MCF 10A (cell line): ENCODE measurements at places on chromosomes 4 and X.
A peak's percentile ranks its signal among the peaks of the same experiment; 100 is the strongest.

GRCh38 chr4:52102587-52102986, 51.5 kb downstream of the SPATA18 start:
- DNase-seq = peak; percentile 38

- no peak for DNase-seq
Observed at GRCh38 chrX:120801426-120801825, 74.2 kb downstream of the CT47B1 start.

- no peak for DNase-seq
Observed at GRCh38 chr4:111797455-111798163, 347.6 kb upstream of the FAM241A start.

DNA sequence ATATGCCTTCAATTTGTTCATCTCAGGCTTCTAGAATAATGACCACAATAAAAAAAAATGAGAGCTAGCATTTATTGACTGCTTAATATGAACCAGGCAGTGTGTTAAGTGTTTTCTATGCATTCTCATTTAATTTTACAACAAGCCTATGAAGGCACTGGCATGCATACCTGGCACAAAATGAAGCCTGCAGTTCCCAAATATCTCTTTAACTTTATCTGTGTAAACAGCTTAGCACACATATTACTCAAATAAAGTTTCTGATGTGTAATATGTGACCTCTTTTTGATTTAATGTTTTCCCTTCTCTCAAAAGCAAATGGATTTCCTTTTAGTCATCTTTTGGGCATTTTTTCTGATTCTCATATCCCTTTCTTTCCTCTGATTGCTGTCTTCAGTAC, 671.8 kb downstream of the PCDH7 start:
- no peak for DNase-seq

DNA sequence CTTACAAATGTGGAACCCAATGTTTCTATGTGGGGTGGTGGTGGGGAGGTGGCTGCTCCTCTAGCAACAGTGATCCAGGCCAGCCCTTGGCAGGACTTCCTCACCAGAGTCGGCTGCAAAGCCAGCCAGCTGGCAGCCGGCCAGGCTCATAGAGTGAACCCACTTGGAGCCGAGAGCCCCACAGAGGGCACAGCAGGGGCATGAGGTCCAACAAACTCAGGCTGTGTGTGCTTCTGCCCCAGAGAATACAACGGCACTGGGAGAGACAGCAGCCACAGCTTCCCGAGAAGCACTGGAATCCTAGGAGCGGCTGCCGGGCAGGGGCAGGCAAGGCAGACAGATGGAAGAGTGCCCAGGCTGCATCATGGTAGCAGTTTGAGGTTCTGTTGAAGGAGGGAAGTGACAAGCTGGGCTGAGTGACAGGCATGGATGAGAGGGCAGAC, 23.5 kb upstream of the SOWAHD start:
- DNase-seq = peak; percentile 45

- DNase-seq = no peak
Observed at GRCh38 chr4:5203993-5204310, 152.7 kb downstream of the STK32B start.

DNA sequence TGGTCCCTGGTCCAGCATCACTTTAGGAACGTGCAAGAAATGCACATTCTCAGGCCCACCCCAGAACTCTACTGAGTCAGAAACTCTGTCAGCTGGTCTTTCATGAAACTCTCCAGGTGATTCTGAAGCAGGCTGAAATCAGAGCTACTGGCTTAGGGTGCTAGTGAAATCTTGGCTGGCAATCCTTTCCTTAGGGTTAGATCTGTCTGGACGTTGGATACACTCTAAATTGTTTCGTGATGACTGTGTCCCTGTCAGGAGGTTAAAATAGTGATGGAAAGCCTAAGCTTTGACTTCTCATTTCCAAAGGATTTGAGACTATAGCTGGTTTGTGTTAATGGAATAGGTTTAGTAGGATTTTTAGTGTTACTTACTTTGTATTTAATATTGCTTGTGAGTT, 99.1 kb downstream of the ARHGAP10 start:
- DNase-seq = peak; percentile 74

- DNase-seq = no peak
Observed at GRCh38 chrX:21756785-21757529, 959 bp downstream of the SMPX start.

DNA sequence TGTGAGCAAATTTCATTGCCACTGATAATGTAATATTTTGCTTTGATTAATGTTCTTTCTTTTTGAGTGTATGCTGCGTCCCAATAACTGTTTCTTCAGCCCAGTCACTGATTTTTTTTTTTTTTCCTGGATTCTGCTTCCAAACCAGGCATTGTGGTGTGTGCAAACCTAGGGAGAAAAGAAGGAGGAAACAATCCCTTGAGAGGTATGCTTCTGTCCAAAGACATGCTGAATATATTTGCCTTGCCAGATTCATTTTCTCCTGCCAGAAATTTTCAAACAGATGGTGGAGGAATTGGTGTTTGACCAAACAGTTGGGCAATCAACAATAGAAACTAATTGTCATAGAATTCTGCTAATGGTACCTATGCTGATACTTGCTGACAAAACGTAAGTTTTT, 753.6 kb downstream of the RPA4 start:
- DNase-seq = no peak

DNA sequence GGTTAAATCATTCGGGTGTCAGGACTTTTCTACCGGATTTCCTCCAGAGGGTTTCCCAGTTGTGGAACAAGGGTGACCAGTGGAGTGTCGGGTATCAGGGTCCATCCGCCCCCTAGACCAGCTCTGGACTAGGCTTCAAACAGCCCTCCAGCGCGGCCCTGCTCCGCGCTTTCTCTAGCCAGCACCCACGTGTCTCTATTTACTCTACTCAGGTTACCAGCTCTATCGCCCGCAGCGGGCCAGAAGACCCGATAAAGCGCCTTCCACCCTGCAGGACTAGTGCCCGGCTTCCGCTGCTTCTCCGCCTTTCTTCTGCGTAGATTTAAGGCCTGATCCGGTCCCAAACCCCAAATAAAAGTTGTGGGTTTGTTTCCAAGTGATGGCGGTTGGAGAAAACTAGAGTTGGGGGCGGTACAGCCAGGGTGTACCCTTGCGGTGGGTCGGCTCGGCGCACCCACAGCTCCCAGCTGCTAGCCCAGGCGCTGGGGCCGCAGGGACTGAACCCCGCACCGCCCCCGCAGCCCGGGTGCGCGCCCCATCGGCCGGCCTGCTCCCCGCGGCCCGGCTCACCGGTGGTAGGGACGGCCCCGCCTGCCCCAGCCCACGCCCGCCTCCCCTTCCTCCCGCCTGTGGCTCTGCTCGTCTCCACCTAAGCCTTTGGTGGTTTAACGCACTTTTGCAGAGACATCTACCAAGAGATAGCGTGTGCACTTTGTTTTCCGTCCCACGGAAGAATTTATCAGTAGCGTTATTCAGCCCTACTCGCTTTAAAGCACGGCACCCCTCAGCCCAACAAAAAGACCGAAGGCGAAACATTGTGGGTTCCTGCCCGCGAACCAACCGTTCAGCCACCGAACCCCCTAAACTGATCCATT, 2.1 kb downstream of the LEF1 start:
- no peak for DNase-seq

GRCh38 chrX:125004799-125005198, 314.9 kb upstream of the TEX13C start:
- DNase-seq = peak; percentile 14

DNA sequence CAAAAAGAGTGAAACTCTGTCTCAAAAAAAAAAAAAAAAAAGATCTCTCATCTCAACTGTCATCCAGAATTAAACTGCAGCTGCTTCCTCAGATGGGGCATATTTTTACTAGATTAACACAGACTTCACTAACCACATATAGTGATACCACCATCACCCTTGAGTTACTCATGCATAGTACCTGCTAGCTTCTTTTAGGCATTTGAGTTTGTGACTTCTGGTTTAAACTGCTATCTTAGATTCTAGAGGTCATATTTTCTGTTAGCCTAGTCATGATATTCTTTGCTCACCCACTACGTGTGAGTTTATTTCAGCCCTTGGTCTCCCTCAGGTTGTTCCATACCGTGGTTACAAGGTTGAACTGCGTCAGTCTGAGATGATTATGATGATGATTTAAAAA, 154.9 kb upstream of the BMP3 start:
- no peak for DNase-seq

DNA sequence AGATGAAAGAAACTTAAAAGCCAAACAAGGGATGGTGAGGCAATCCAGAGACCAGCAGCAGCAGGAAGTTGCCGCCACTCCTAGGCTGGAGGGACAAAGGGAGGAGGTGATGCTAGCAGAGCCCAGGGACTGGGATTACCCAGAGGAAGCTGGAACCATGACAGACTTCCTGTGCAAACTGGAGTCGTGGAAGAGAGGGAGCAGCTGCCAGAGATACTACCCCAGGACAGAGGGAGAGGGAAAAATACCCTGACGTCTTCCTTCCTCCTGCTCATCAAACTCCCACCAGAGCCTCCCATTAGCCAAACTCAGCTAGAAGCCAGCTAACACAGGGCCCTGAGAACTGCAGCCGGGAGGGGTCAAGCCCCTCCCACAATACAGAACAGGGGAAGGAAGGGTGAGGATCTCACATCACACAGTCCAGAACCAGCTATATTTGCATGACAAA, 101.2 kb upstream of the KLF3 start:
- DNase-seq = peak; percentile 67

DNA sequence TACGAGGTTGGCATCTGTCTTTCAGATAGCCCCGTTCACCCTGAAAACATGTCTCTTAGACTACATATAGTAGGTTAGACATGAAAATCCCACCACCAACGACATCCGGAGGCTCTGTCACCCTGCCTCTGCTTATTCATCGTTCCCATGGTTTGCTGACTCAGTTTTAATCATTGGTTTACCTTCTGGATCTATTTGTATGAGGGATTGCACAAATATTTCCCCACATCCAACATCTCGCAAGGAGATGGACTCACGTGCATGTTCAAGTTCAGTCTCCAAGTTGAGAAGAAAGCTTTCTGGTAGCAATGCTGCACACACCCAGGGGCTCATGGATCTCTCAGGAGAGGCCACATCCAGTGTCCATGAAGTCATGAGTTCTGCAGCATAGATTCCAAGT, 10.8 kb downstream of the CETN2 start:
- DNase-seq = peak; percentile 12

- no peak for DNase-seq
Observed at GRCh38 chr4:187555174-187555573, 440.4 kb upstream of the ZFP42 start.

DNA sequence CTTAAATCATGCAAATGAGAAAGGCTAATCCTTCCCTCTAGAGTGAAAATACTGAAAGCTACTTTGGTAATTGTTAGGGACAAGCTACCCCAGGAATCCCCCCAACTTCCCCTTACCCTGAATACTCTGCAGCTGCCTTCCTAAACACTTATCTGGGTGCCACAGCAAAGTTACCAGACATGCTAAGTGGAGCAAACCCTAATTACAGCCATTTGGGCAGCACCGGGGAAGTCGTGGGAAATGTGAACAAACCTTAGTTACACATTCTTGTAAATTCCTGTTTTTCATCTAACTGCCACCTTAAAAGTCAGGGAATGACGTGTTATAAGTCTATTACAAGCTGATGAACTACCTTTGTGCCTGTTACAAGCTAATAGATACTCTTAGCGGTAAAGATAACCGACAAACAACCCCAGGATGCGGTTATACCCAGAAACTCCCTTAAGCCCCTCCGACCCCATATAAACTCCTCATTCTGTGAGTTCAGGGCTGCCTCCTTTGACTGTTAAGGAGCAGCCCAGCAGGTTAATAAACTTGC, 66.0 kb upstream of the PLAC8 start:
- no peak for DNase-seq

GRCh38 chr4:10925996-10926395, 241.4 kb upstream of the CLNK start:
- peak; percentile 69 for DNase-seq

- no peak for DNase-seq
Observed at GRCh38 chrX:112746812-112747595, 67.3 kb upstream of the LHFPL1 start.

DNA sequence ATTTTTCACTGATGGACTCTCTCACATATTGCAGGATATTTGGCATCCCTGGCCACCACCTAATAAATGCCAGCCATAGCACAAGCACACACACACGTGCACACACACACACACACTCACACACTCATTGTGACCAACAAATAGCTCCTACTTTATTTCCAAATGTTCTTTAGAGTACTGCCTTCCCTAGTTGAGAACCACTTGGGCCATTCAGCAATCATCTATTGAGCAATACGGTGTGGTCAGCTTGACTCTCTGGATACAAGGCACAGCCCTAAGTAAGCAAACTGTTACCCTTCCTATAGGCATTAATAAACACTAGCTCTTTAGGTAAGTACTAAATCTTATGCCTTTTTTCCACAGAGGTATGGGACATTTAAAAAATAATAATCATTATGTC, 21.1 kb downstream of the CORIN start:
- DNase-seq = no peak

DNA sequence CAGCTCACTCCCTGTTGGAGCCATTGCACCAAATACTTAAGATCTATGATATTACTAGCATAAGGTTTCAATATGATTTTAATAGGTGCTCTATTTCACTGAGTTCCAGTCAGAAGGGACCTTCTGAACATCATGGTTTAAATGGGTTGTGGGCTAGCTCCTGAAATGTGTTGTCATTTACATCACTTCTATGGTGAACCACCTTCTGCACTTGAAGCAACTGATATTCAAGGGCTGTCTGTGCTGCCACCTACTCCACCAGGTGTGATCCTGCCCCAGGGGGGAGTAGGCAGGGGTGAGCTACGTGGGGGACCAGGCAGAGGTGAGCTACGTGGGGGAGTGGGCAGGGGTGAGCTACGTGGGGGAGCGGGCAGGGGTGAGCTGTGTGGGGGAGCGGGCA, 35.2 kb downstream of the RNF175 start:
- no peak for DNase-seq

DNA sequence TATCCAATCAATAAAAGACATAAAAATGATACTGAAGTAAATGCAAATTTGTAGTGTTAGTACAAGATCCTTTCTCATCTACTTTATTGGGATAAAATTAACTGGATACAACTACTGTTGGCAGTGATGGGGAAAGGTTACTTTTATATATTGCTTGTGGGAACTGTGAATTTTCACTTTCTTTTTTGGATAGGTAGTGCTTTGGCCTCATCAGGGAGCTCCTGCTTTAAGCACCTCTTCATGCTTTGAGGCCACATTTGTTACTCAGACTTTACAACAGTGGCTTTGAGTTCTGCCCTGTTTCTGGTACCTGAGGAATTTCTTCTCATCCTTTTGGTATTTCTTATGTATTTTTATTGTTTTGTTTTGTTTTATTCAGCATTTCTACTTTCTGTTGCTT, 316.8 kb upstream of the ZCCHC13 start:
- DNase-seq = no peak

DNA sequence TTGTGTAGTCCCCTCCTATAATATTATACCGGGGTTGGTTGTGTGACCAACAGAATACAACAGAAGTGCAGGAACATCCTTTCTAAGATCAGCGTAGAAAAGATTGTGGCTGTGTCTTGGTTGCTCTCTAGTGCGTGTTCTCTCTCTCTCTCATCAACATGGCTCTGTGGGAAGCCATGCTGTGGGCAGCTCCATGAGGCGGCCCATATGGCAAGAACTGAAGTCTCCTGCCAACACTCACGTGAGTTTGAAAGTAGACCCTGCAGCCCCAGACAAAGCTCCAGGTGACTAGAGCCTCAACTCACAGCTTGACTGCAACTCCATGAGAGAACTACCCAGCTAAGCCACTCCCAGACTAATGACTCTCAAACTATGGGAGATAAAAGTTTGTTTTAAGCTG, 118.7 kb downstream of the TSPAN5 start:
- DNase-seq = no peak

GRCh38 chr4:1048773-1049590, 37.6 kb downstream of the FGFRL1 start:
- no peak for DNase-seq
